ENCODE measurements at places on chromosomes 2 and 18.

GRCh38 chr2:231717281-231718171 lies 9.2 kb downstream of the PTMA start:
- no peak for DNase-seq
- peaks cover 35% of the 10 kb centered on the region for H3K36me3 ChIP-seq
- peaks cover 30% of the 10 kb centered on the region for H3K4me1 ChIP-seq
- H3K27me3 ChIP-seq, result no peaks in the 10 kb centered on the region
- no peak overlapping the region for H3K4me3 ChIP-seq
- H3K27ac ChIP-seq, result no peak overlapping the region

- H3K27ac ChIP-seq, result peak overlapping the region; percentile 80
- peak; percentile 42 for DNase-seq
- H3K27me3 ChIP-seq, result no peaks in the 10 kb centered on the region
- H3K4me3 ChIP-seq, result peak overlapping the region; percentile 98
Measured at GRCh38 chr2:189581354-189582139, 961 bp upstream of the SLC40A1 start.

DNA sequence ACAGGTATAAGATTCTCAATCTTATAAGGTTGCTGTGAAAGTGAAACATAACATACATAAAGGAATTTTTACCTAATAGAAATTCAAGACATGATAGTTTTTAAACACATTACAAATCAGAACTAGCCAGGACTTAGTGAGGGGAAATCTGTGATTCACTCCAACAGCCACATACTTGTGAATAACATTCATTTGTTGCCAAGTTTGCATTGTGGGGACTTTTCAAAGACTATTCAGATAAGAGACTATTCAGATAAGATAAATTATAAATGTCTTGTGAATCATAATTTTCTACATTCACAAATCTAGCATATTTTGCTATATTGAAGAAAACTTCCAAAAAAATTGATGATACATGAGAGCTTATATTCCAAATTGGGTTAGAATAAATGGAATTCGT lies 345.3 kb upstream of the CDH20 start:
- H3K4me3 ChIP-seq, result no peak overlapping the region
- DNase-seq, result no peak
- H3K27ac ChIP-seq, result no peak overlapping the region
- H3K4me1 ChIP-seq, result no peaks in the 10 kb centered on the region

DNA sequence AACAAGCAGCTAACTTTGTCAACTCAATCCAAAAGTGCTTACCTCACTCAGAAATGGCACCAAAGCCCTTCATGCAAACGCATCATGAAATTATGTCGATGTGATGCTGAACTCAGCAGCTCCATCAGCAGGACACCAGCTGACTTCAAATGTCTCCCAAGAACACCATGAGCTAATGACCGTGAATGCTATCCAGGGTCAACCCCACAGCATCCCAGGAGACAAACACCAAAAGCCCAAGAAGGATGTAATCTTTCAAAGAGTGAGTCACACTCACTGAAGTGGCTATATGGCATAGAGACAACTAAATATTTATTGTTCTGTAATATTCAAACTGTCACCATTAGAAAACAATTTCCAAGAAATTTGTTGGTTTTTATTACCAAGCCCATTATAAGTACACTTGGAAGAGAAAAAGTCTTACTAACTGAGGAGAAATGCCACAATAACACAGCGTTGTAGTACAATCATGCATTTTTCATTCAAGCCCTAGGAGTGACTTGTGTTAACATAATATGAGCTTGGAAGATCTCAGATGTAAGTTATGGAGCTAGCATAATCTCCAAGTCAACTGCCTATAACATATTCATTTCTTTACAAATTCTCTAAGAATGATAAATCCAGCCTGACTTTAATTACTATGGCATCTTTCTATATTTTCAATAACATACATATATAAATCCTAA lies 165.0 kb upstream of the CCDC68 start:
- no peaks in the 10 kb centered on the region for H3K36me3 ChIP-seq
- H3K27me3 ChIP-seq, result no peaks in the 10 kb centered on the region
- no peaks in the 10 kb centered on the region for H3K4me1 ChIP-seq
- DNase-seq, result no peak
- no peak overlapping the region for H3K27ac ChIP-seq

DNA sequence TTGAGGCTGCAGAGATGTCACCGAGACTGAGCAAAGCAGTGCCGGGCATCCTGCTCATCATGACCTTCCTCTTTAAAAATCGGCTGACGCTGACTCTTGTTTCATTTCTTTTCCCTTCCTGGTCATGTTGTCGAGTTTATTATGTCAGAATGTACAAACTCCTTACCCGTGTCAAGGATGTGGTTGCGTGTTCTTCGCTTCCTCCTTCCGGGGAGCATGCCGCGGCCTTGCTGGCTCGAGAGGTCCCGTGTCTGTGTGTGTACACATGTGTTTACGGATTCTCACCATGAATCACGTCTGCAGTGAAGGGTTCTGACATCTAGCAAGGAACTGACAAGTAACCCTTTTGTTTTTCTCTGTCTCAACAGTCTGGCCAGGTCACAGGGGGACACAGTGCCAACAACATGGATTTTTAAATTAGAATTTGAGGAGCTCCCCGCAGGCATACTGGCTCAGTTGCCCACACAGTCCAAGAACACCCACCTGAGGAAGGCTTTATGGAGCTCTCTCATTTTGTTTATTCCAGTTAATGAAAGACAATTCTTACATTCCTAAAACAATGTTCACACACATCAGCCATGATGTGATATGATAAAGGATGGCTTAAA lies 60.2 kb downstream of the MYT1L start:
- no peaks in the 10 kb centered on the region for H3K4me1 ChIP-seq
- no peak overlapping the region for H3K27ac ChIP-seq
- no peak for DNase-seq
- no peak overlapping the region for H3K4me3 ChIP-seq

- H3K27me3 ChIP-seq, result no peaks in the 10 kb centered on the region
- H3K27ac ChIP-seq, result no peak overlapping the region
- no peaks in the 10 kb centered on the region for H3K4me1 ChIP-seq
- DNase-seq, result no peak
- H3K36me3 ChIP-seq, result no peaks in the 10 kb centered on the region
- no peak overlapping the region for H3K4me3 ChIP-seq
Measured at GRCh38 chr2:44770221-44771195, 171.0 kb upstream of the SIX3 start.

DNA sequence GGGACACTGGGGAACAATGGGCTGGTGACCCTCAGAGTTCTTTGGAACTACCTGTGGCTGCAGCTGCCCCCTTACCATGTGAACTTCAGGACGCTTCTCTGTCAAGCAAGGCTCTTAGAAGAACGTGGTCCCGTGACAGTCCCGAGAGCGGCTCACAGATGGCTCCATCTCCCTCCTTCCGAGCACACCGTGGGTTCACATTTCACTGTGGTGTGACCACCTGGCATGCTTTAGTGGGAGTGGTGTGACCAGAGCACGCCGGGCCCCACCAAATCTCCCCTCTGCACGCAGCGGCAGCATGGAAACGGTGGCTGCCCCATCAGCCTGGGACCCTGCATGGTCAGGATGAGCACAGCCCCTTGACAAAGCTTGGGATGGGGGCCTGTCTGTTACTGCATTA lies 9.7 kb upstream of the TPO start:
- H3K36me3 ChIP-seq, result no peaks in the 10 kb centered on the region
- H3K27ac ChIP-seq, result no peak overlapping the region
- DNase-seq, result no peak
- H3K27me3 ChIP-seq, result no peaks in the 10 kb centered on the region

DNA sequence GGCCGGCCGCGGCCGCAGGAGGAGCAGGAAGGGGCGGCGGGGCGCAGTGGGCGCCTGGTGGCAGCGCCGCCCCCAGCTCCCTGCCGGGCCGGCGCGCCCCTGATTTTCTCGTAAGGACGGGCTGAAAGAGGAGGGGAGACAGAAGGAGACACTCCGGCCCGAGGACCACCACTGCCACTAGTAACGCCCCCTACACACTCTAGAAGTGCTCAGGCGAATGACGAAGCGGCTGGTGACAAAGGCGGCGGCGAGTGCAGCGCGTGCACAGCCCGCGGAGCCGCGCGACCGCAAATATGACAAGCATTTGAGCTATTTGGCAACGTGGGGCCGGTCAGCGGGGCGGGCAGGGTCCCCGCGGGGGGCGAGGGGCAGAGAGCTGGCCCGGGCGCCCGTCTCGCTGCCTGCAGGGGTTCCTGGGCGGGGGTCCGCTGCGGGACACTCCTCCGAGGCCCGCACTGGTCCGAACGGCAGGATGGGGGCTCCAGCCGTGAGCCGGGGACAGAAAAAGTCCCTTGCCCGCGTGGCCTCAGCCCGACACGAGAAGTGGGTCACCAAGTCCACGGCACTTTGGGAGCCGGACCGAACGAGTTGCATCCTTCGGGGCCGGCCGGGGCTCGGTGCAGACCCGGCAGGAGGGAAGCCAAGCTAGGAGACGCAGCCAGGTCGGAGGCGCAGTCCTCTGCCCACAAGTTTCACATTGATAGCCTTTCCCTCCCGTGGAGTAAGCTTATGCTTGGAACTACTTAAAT lies 524 bp upstream of the SERTAD2 start:
- H3K27me3 ChIP-seq, result no peaks in the 10 kb centered on the region
- peak overlapping the region; percentile 78 for H3K4me3 ChIP-seq
- peak; percentile 74 for DNase-seq
- H3K36me3 ChIP-seq, result peaks cover 35% of the 10 kb centered on the region
- peak overlapping the region; percentile 17 for H3K27ac ChIP-seq

DNA sequence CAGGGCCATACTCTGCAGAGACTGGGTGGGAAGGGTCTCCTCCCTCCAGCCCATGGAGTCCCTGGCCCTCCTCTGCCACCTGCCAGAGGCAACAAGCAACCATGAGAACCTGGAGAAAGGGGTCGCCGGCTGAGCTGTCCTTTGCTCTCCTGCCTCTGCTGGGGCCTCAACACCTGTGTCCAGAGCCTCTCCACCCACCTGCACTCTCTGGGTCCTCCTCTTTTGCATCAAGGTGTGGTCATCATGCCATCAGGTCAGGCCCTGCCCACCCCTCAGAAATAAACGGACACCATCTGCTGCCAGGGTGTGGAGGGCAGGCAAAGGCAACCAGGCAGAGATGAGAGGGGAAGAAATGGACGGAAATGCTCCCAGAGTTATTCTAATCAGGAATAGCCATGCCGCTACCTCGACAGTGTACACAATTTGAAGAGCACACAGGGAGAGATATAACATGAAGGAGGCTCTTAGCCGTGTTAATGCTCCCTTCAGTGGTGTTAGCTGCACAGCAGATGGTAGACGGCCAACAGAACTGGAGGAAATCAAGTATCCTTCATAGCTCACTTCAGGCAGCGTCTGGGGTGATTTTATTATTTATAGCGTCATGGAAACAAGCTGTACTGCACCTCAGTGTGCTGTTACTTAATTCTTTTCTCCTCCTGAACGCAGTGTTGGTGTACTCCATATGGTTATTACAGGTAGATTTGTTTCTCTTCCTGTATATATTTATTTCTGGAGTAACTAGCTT lies 247.9 kb downstream of the TSN start:
- H3K4me3 ChIP-seq, result no peak overlapping the region
- no peak for DNase-seq
- no peaks in the 10 kb centered on the region for H3K36me3 ChIP-seq
- peaks cover 60% of the 10 kb centered on the region for H3K27me3 ChIP-seq

DNA sequence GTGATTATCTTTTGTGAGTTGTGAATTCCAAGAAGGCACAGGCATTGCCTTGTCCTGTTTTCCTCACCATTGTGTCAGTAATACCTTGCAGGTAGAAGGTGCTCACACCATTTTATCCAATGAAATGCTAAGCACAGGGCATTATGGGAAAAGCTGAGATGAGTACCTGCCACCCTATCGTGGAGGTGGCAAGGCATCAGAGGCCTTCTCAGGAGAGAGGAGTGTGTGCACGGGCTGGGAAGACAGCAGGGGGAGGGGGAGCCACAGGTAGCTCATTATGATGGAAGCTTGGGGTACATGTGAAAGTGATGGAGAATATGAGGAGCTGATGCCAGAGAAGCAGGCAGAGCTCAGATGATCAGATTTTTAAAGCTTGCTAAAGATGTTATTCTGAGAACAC lies 69.5 kb downstream of the ASAP2 start:
- no peak overlapping the region for H3K27ac ChIP-seq
- no peaks in the 10 kb centered on the region for H3K27me3 ChIP-seq
- peaks cover 68% of the 10 kb centered on the region for H3K4me1 ChIP-seq

GRCh38 chr2:231563378-231563961 lies 29.2 kb upstream of the TEX44 start:
- no peaks in the 10 kb centered on the region for H3K4me1 ChIP-seq
- H3K27me3 ChIP-seq, result no peaks in the 10 kb centered on the region
- H3K27ac ChIP-seq, result no peak overlapping the region
- no peaks in the 10 kb centered on the region for H3K36me3 ChIP-seq
- peak; percentile 64 for DNase-seq
- no peak overlapping the region for H3K4me3 ChIP-seq

GRCh38 chr2:215787565-215788178 lies 225.7 kb downstream of the MREG start:
- H3K27me3 ChIP-seq, result no peaks in the 10 kb centered on the region
- H3K27ac ChIP-seq, result no peak overlapping the region
- H3K36me3 ChIP-seq, result no peaks in the 10 kb centered on the region
- no peaks in the 10 kb centered on the region for H3K4me1 ChIP-seq

GRCh38 chr2:46171996-46172546 lies 125.1 kb upstream of the EPAS1 start:
- no peak for DNase-seq
- H3K4me3 ChIP-seq, result no peak overlapping the region
- H3K27me3 ChIP-seq, result no peaks in the 10 kb centered on the region
- H3K36me3 ChIP-seq, result no peaks in the 10 kb centered on the region

- no peak overlapping the region for H3K4me3 ChIP-seq
- no peaks in the 10 kb centered on the region for H3K27me3 ChIP-seq
- peaks cover 29% of the 10 kb centered on the region for H3K36me3 ChIP-seq
Measured at GRCh38 chr2:53782676-53783075, 4.1 kb downstream of the ASB3 start.

- DNase-seq, result no peak
- peaks cover 25% of the 10 kb centered on the region for H3K4me1 ChIP-seq
- no peaks in the 10 kb centered on the region for H3K27me3 ChIP-seq
- no peak overlapping the region for H3K4me3 ChIP-seq
- no peaks in the 10 kb centered on the region for H3K36me3 ChIP-seq
- peak overlapping the region; percentile 47 for H3K27ac ChIP-seq
Measured at GRCh38 chr18:65548316-65548715, 202.5 kb upstream of the CDH7 start.

GRCh38 chr2:45712570-45712969 lies 61.1 kb downstream of the PRKCE start:
- peak; percentile 6 for DNase-seq
- H3K27ac ChIP-seq, result no peak overlapping the region

Measured in Calu3 (cell line).